ENCODE measurements at places on chromosomes 4 and X.

- no peak for DNase-seq
Measured at GRCh38 chr4:60482921-60483351, 717.2 kb upstream of the ADGRL3 start.

GRCh38 chr4:151276787-151277562 is at the start of gene PRSS48:
Gene PRSS48 (plus strand): TSS chr4:151277161. CDS start chr4:151277173, 12 bp downstream.
- DNase-seq, result no peak

DNA sequence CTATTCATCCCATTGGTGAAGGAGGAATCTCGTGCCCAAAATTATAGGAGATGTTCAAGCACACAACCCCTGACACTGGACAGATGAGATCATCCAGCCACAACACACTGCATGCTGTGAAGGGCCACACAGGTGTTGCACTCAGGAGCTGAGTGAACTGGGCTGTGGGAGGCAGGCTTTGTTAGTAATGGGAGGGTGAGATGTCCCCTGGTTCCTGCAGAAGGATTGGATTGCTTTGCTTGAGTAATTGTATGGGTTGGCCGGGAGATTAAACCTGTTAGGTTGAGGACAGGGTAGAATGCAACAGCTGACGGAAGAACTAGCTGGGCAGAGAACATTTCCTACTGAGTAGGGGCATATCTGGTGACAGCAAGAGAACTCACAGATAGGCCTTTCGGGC is 152.2 kb downstream of the TACR3 start:
- no peak for DNase-seq

- DNase-seq, result no peak
Measured at GRCh38 chrX:8405631-8406030, 59.0 kb upstream of the VCX3B start.

GRCh38 chr4:3684546-3684945 is 81.6 kb upstream of the ADRA2C start:
- DNase-seq, result no peak

GRCh38 chrX:17067534-17067933 is 121.1 kb downstream of the REPS2 start:
- no peak for DNase-seq

DNA sequence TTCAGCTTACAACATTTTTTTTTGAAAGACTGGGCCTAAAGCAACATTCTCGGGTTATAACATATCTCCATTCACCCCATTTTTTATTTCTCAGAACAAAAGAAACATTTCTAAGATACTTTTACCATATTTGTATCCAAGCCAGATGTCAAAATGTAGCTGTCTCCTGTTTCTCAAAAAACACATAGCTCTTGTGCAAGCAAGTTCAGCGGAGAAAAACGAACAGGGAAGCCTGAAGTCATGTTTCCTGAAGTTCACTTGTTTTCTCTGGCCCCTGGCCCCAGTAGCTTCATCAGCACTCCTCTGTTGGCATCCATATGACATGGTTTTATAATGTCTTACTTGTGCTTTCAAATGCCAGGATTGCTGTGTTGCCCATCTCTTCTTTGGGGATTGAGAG is 218.2 kb downstream of the BANK1 start:
- no peak for DNase-seq

- no peak for DNase-seq
Measured at GRCh38 chr4:21136051-21136630, 435.9 kb downstream of the PACRGL start.

DNA sequence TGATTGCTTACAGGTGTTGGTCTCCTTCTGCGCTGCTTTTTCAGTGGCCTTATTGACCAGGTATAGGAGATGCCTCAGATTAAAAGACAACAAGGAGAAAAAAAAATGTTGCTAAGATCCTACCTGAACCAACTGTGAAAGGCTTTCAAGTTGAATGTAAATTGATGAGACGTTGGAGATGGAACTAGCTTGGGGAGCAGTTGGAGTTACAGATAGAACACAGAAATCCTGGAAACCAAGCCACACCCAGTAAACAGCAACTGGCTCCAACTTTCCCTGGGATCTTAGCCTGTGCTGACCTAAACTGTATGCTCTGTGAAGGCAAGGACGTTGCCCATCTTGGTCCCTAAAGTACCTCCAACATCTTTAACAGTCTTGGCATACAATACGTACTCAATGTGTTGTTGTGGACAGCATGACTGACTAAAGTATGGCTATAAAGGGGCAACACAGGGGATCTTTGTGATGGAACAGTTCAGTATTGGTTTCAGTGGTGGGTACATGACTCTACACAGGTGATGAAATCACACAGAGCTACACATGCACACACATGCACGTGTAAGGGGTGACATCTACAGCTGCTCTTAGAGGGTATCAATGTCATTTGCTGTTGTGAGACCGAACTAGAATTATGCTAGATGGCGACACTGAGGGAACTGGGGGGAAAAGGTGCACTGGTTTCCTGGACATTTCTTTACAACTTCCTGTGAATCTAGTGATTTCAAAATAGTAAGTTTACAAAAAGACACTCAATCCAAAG is 22.3 kb downstream of the GAB3 start:
- DNase-seq, result no peak

GRCh38 chr4:169840554-169840953 is 82.8 kb upstream of the HPF1 start:
- no peak for DNase-seq

- DNase-seq, result no peak
Measured at GRCh38 chr4:87053802-87054767, 119.3 kb downstream of the AFF1 start.

- DNase-seq, result no peak
Measured at GRCh38 chr4:76581077-76581962, 146.3 kb downstream of the SHROOM3 start.

GRCh38 chrX:78838709-78839108 is 91.2 kb downstream of the LPAR4 start:
- DNase-seq, result no peak

GRCh38 chrX:11460347-11460746 is 167.1 kb downstream of the AMELX start:
- no peak for DNase-seq

- DNase-seq, result no peak
Measured at GRCh38 chrX:151042842-151043241, 59.7 kb downstream of the HMGB3 start.

DNA sequence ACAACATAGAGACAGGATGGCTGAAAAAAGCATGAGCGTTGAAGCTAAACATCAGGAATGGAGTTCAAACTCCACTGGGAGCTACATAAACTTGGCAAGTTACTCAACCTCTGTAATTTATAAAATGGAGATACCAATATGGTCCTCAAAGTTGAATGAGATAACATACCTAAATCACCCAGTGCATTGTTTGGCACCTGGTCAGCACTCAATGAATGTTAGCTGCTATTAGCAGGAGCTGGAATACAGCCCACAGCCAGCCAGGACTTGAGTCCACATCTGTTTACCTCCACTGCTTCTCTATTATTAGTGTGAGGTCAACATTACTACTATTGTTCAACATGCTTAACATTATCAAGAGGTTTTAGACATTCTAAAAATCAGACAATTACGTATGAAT is 97.9 kb downstream of the NR3C2 start:
- no peak for DNase-seq

DNA sequence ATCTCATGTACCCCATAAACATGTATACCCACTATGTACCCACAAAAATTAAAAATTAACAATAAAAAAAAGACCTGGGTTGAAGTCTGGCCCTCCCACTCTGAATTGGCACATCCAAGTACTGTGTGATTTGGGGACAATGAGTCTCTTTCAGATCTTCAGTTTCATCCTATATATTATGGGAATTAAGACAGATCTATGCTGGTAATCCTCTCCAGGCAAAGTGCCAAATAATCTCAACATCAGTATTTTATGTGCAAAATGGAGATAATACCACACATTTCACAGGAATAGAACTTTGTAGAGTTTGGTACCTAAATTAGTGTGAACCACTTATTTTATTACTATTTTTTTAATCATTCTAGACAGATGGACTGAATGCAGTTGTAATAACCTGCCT is 11.0 kb upstream of the SCD5 start:
- DNase-seq, result no peak

DNA sequence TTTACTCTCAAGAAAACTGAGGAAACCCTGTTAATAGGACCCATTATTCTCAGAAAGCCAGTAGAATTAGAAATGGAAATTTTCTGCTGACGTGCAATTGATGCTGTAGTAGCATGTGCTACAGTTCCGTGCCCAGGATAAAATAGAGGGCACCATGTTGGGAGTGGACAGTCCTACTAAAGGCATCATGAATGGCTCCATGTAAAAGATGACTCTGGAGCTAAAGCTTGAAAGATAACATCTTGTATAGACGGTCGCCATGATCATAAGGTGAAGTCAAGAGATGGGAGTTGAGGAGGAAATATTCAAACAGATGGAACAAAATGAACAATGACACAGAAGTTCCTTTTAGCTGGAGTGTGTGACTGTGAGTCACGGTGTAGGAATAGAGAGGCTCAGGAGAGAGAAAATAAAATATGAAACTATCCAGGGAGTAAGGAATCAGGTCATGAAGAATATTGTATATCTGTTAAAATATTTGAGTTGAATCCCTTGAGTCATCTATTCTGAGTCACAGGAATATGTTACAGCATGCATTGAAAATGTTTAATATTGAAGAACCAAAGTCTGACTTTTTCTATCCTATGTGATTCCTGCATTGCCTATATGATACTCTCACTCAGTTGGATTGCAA is 31.8 kb downstream of the ANXA10 start:
- DNase-seq, result no peak

DNA sequence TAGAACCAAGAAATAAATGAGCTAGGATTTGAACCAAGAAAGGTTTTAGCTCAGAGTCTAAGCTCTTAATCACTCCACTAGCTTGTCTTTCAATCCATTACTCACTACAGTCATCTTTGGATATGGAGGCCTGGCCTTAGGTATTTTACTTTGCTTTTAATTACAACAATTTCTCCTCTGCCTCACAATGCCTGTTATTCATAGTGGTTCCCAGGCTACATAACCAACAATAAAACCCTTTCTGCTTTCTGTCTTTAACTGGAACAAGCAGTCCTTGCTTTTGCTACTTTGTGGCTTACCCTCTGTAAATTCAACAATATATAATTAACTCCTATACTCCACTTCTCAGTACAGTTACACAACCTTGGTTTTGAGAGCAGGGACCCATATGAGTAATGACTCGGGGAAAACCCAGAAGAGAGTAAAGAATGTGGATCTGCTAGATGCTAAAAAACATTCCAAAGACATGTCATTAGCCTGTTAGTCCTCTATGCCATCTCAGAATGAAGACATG is 94.7 kb upstream of the NAP1L5 start:
- no peak for DNase-seq

- no peak for DNase-seq
Measured at GRCh38 chr4:35643661-35644060, 600.7 kb downstream of the ARAP2 start.

- DNase-seq, result no peak
Measured at GRCh38 chr4:119000400-119000799, 111.7 kb downstream of the SYNPO2 start.

DNA sequence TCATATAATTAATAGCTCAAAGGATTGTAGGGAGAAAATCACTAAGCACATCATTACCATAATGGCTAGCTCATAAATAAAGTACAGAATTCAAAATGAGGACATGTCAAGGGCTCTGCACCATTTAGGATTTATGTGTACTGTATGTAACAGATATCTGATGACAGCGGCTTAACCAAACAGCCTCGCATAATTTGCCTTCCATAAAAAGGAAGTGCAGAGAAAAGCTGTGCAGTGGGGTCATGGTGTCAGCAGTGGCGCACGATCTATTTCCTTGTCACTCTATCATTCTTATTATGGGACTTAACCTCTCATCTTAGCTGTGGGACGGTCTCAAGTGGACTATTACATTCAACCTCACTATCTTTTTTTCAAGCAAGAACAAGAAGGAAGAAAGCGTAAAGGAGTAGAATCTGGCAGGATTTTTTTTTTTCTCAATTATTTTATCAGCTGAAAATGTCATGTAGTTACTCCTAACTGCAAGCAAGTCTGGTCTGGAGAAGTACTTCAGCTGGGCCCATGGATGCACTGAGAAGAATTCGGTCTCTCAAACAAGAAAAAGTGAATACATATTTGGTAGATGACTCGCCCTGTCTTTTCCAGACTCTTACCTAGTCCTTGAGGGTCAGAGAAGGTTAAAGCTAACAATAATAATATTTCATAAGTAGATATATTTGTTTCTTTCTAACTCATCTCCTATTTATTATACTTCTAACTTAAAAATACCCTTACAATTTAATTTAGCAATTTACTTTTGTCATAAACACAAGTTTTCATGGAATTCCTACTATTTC is 94.6 kb downstream of the COX18 start:
- no peak for DNase-seq

- DNase-seq, result no peak
Measured at GRCh38 chr4:5463361-5463760, 245.0 kb downstream of the EVC2 start.

- no peak for DNase-seq
Measured at GRCh38 chr4:166506051-166506450, 633.0 kb downstream of the TLL1 start.

GRCh38 chr4:35147761-35148160 is 1096.6 kb downstream of the ARAP2 start:
- no peak for DNase-seq

DNA sequence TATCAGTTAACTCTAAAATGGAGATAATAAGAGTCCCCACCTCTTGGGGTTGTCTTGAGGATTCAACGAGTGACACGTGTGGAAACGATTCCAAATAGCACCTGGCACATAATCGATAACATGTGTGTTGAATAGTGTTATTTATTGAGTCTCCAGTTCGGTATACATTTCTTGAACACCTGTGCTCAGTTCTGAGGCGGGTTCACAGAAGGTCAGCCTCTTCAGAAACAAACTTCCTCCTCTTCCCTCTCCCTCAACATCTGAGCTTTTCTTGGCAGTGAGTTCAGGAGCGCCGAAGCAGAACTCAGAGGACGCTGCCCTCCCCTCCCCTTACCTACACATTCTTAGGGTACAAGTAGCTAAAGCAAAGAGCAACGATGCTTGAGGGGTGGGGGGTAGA is 934 bp downstream of the PDHA1 start:
- DNase-seq, result no peak

DNA sequence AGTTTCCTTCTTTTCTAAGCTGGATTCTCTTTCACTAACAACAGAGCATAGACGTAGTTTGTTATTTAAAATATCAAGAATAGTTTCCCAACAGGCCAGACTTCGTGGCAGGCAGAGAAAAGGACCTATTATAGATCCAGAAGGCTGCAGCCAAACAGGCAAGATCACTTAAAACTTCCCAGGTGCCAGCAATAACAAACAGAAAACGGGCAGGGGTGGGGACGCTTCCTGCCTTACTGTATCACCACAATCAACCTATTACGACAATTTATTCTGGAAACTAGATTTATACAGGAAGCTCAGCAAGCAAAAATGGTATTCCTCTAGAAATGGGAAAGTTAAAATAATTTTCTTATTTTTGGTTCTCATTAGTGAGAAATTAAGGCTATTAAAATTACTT is 22.1 kb downstream of the RWDD4 start:
- no peak for DNase-seq

DNA sequence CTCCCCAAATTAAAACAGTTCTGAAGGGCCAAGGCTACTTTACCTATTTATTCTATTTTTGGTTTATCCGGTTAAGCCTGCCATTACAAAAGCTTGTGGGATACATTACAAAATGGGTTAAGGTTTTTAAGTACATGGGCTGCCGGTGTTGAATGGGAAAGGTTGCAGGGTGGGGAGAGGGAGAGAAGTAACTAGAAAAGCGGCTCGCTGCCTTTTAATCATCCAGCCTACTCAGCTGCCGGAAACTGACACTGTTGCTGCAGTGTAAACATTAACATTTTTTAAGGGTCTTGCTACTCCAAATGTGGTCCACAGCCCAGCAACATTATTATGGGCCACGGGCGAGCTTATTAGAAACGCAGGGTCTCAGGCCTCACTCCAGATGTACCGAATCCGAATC is 1.5 kb upstream of the IL1RAPL1 start:
- no peak for DNase-seq

- DNase-seq, result no peak
Measured at GRCh38 chr4:84479663-84480062, 19.4 kb downstream of the NKX6-1 start.

Measured in D721Med (cell line).